ENCODE measurements at places on chromosomes 2 and 18. TPM values are rescaled to one million over a fixed set of nuclear protein-coding genes. Genes with fewer than 3 reads are reported as not detected.
A peak's percentile ranks its signal among the peaks of the same experiment; 100 is the strongest.

- DNase-seq, result peak; percentile 81
Observed at GRCh38 chr2:170409164-170409535, 231.2 kb downstream of the MYO3B start.

DNA sequence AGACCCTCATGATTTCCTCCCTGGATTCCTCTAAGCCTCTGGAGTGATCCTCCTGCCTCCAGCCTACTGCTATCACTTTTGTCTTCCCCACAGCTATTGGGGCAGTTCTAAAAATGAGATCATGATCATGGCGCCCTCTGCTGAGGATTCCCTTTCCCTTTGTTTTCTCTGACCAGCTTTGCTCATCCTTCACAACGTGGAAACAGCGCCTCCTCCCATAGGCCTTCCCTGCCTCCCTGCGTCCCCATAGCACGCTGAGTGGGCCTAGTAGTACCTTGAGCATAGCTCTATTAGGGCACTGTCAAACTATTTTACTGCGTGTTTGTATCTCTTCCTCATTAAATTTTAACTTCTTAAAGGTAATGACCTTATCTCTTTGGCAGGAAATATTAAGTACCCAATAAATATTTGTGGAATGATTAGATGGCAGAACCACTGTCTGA is 207.0 kb upstream of the FANCL start:
- peak; percentile 40 for DNase-seq

- no peak for DNase-seq
Observed at GRCh38 chr18:424668-425067, 75.8 kb downstream of the COLEC12 start.

- DNase-seq, result no peak
Observed at GRCh38 chr2:25981596-25982272, 563 bp downstream of the KIF3C start.

GRCh38 chr18:25470062-25470461 is 118.1 kb upstream of the ZNF521 start:
- no peak for DNase-seq

GRCh38 chr2:72919414-72920317 is 2.3 kb downstream of the EMX1 start:
- no peak for DNase-seq

- DNase-seq, result no peak
Observed at GRCh38 chr2:9146646-9147045, 60.0 kb upstream of the ASAP2 start.

DNA sequence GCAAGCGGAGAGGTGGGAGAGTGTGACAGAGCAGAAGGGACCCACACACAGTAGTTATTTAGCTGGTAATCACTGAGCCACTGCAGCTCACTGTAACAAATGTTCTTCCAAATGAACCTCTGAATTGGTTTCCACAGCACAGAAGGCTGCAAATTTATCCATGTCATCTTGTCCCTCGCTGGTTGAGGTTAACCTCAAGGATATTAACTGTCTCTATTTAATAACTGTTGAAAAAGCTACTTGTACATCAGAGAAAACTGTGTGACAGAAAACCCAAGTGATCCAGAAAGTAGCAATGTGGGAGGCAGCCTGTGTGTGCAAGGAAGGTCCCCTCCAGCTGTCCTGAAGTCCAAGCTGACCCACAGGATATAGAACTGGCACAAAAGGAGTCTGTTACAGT is 153.6 kb downstream of the DSEL start:
- DNase-seq, result no peak

DNA sequence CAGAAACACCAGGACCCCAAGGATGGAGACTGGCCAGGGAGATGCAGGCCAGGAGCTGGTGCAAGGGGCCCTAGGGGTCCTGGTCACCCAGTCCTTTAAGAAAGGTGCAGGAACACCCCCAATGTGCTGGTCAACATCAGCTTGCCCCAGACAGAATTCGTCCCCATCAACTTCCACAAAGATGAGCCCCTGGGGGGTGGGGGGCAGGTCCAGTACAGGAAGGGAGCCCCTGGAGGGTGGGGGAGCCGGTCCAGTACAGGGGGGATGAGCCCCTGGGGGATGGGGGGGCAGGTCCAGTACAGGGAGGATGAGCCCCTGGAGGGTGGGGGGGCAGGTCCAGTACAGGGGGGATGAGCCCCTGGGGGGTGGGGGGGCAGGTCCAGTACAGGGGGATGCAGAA is 160.7 kb upstream of the SALL3 start:
- no peak for DNase-seq

DNA sequence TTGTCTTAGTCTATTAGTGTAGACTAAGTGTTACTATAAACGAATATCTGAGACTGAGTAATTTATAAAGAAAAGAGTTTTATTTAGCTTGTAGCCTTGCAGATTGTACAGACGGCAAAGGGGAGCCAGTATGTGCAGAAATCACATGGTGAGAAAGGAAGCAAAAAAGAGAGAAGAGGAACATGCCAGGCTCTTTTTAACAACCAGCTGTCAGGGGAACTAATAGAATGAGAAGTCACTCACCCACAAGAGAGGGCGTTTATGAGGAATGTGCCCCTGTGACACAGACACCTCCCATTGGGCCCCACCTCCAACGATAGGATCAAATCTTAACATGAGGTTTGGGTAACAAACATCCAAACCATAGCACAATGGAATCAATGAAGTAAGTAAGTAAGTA is 20.6 kb upstream of the ZNF804A start:
- DNase-seq, result no peak

DNA sequence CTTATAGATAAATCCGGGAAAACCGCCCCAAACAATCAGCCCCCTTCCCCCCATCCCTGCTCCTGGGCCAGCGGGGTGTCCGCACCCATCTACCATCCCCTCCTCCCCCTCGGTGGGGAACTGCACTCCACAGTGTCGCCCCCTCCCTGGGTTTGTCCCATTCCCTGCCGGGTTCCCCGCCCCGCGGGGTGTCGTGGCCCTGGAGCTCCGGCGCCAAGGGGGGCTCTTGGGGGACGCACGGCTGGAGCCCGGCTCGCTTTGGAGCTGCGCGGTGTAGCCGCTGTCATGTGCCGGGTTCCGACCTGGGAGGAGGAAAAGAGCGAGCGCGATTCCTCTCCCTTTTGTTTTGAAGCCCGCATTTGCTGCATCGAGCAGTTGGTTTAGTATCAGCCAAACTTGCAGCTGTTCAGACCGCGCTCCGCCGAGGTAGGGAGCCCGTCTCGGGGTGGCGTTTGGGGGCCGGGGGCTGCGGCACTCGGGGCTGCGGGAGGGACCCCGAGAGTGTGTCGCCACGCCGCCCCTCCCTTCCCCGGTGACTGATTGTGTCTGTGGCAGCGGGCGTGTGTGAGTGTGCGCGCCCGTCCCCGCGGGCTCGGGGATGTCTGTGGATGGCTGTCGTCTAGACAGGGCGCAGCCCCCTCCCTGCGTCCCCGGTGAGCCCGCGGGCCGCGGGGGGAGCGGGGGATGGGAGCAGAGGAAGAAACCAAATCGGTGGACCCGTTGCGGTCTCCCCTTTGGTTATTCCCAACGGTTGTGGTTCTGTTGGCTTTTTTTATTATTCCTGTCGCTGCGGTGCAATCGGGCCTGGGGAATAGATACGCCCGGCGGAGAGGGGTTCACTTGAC is 797 bp downstream of the CTIF start:
- DNase-seq, result peak; percentile 47

DNA sequence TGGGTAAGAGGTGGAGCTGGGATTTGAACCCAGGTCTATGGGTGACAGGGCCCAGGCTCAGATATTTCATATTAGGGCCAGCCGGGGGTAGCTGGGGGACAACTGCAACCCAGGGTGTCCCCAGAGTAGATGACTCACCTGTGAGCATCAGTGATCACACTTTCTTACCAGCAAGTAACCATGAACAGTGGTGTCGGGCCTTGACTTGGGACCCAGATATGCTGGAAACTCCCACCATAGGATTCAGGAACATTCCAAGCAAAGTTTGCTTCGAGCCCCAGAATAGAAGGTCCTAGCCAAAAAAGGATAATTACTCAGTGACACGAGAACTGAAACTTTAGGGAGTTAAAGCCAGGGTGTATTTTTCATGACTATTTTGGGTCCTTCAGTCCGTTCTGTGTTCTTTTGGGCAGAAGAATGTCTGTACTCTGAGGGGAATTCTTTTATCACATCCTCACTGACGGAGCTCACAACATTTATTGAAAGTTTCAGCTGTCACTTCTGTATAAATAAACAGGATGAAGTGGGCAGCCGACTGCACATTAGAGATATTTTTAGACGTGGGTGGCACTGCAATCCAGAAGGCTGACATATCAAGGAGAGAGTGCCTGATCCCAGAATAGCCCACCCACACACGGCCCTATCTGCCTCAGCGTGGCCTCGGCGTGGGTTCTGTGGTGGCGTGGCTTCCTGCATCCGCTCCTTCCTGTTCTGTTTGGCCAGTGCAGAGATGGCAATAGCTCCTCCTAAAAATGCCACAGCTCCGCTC is 45.6 kb downstream of the RAMP1 start:
- DNase-seq, result peak; percentile 74

DNA sequence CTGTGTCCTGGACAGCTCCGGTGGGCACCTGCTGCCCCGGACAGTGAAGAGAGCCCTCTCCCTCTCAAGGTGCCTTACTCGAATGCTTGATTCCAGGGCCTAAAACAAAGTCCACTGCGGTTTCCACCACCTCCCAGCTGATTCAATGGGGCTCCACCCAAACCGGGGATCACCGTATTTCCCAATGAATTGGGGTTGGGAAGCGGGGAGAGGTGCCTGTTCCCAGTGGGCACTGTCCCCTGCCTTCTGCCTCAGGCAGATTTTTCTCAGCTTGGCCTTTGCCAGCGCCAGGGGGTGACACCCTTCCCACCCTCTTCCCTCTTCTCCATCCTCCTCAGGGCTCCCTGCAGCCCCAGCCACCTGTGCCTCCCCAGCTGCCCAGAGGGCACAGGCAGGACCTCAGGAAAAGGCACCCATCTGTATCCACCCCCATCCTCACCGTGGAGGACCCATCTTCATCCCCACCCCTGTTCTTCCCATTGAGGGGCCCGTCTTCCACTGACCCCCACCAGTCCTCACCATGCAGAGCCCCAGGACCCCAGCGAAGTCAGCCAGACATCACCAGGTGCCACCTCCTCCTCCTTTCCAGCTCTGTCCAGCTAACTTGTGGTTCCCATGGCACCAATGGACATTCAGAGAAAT is 66.7 kb upstream of the HPCAL1 start:
- DNase-seq, result no peak

DNA sequence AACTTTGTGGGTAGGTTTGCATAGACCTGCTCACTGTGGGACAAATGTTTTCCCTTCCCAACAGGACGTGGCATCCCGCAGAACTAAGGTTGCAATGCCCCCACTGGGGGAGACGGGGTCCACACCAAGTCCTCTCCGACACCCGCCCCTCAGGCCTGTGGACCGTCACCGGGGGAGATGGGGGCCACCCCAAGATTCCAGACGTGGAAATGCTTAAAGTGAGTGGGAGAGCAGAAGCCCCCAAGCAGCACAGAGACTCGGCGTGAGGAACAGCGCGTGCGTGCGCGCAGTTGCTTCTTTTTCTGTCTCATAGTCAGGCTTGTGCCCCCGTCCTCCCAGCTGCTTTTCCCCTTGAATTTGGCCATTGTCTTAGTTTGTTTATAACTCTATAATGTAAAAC is 826.3 kb upstream of the SALL3 start:
- no peak for DNase-seq

- DNase-seq, result no peak
Observed at GRCh38 chr2:1231466-1232063, 181.7 kb upstream of the TPO start.

- DNase-seq, result peak; percentile 44
Observed at GRCh38 chr2:96897491-96898134, 27.7 kb upstream of the SEMA4C start.

- peak; percentile 62 for DNase-seq
Observed at GRCh38 chr2:201880993-201881611, 74.8 kb downstream of the CDK15 start.

DNA sequence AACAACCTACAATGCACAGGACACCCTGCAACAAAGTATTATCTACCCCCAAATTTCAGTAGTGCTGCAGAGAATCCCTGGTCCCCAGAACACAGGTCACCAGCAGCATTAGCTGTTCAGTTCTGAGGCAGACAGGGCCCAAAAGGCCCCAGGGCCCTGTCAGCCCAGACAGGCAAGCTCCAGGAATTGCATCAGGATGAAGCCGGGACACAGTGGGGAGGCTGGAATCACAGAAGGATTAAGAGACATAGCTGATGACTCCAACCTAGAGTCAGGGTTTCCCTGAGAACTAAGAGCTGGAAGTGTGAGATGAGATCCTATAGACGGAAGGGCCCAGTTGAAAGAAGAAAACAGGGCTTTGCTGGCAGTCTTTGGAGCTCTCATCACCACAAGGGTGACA is 148.1 kb downstream of the GALNT14 start:
- DNase-seq, result no peak

- no peak for DNase-seq
Observed at GRCh38 chr2:69251943-69252342, 135.1 kb downstream of the GFPT1 start.

GRCh38 chr18:46035696-46036680 is 36.1 kb downstream of the PSTPIP2 start:
- no peak for DNase-seq

DNA sequence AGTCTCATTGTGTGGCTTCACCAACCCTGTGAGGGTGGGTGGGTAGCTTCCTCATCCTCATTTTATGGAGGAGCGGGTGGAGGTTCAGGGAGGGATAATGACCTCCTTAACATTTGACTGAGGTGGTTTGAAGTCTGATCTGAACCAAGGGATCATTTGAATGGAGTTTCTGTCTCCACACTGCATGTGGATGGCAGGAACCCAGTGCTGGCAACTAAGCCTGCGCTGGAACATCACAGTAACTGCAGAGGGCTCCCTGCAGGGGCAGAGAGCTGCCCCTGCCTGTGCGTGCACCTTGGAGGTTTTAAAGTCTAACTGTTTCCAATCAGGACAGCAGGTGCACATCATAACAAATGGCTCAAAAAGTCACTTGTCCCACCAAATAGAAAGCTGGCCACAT is 3.3 kb downstream of the AGAP1 start:
- DNase-seq, result no peak

GRCh38 chr2:233474308-233475160 is 92.0 kb downstream of the USP40 start:
- DNase-seq, result no peak

- no peak for DNase-seq
Observed at GRCh38 chr2:134008837-134009236, 245.0 kb upstream of the MGAT5 start.

The COPS8 gene
- 139 TPM for total RNA-seq

The DQX1 gene
- not detected for total RNA-seq

The OR6B2 gene
- not detected for total RNA-seq

The GPR45 gene
- total RNA-seq, result not detected

The OTOS gene
- total RNA-seq, result not detected

The IL36A gene
- total RNA-seq, result not detected

The SLC4A5 gene
- total RNA-seq, result 15.1 TPM

The DNAJC5G gene
- 3.9 TPM for total RNA-seq

The CCDC148 gene
- 3.0 TPM for total RNA-seq

The CNGA3 gene
- total RNA-seq, result not detected

The WDR35 gene
- 17.3 TPM for total RNA-seq

The GPR155 gene
- total RNA-seq, result 6.6 TPM

Data from uterus (tissue), 4 donors.